ENCODE measurements at places on chromosomes 7 and 10.

- DNase-seq: no peak
Measured at GRCh38 chr7:36395171-36395894, 5.7 kb downstream of the ANLN start.

DNA sequence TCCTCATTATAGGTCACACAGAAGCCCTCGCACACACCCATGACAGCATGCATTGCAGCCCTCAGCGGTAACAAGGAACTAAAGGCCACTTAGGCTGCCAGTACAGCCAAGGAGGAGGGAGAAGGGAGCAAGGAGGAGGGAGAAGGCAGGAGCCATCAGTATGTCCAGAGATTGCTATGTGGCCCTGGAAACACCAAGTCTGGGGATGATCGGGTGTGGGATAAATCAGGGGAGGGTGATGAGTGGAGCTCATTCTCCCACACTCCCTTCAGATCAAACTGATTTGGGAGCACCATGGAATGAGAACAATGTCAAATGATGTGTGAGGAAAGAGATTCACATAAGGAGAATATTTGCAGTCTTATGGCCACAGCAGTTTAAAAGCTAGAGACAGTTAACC is 350.9 kb downstream of the TNS3 start:
- no peak for DNase-seq

DNA sequence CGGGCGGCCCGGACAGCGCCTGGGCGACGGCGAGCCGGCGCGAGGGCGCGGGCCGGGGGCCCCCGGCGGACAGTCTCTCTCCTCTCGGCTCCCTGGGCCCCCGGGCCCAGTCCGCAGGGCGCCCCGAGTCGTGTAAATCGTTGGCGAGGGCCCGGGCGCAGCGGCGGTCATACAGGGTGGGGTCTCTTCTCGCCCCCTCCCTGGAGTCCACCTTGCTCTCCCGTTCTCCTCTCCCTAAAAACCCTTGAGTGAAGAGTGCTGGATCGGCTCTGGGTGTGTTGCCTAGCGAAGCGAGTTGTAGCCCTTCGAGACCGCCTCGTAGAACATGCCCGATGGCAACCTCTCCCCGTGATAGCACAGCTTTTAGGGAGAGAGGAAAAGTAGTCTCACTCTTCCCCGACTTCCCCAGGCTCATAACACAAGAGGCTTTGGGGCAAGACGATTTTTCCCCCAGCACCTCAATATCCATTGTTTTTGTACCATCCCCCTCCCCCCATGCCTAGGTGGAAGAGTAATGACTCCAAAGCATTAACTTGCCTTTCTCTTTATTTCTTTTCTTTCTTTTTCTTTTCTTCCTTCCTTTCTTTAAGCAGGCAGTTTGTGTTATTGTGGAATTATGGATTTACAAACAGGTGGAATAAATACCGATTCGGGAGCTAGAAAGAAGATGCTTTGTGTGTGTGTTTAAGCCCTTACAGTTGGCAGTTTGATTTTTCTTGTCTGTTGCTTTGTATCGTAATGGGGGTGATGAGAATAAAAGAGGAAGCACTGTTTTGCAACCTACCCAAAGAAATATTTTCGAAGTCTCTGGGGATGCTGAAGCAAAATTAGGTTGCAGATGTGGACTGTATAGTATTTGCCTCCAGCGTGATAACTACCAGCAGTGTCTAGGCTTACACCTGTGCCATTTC is 822 bp downstream of the SHOC2 start:
- DNase-seq: peak; percentile 49

DNA sequence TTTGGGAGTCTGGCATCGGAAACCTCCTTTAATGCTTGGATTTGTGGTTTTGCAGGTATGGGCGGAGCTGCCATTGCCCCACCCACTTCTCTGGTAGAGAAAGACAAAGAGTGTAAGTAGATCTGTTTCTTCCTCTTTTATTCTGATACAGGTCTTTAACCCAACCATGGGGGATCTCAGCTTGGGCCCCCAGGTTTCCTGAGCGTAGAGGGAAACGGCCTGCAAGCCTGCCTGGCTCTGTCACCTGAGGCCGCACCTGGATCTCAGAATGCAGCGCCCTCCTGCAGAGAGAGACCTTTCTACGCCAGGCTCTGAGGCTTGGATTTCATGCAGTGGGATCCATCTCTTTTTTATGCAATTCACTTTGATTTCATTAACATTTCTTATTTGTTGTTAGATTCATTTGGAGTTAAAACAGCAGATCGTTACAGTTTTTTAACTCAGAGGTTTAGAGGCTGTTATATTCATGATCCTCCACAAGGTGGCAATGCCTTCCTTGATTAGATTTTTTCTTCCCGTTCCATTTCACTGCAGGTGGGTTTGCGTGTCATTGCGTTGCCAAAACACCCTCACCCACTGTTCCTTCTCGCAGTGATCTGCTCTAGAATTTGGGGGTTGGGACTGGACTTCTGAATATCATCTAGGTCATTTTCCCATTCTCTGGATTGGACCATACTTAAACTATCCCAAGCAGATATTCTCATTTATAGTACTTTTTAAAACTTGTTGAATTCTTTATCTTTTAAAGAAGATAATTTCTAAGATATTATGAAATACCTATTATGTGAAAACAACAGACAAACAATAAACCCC is 20.0 kb downstream of the RBM17 start:
- DNase-seq: peak; percentile 63

- DNase-seq: no peak
Measured at GRCh38 chr7:141286522-141286921, 212.7 kb downstream of the TMEM178B start.

- DNase-seq: peak; percentile 13
Measured at GRCh38 chr7:88759230-88760135, at the start of gene ZNF804B. TSS of gene ZNF804B (plus strand) at chr7:88759700. CDS start at chr7:88759977, 277 bp downstream.

DNA sequence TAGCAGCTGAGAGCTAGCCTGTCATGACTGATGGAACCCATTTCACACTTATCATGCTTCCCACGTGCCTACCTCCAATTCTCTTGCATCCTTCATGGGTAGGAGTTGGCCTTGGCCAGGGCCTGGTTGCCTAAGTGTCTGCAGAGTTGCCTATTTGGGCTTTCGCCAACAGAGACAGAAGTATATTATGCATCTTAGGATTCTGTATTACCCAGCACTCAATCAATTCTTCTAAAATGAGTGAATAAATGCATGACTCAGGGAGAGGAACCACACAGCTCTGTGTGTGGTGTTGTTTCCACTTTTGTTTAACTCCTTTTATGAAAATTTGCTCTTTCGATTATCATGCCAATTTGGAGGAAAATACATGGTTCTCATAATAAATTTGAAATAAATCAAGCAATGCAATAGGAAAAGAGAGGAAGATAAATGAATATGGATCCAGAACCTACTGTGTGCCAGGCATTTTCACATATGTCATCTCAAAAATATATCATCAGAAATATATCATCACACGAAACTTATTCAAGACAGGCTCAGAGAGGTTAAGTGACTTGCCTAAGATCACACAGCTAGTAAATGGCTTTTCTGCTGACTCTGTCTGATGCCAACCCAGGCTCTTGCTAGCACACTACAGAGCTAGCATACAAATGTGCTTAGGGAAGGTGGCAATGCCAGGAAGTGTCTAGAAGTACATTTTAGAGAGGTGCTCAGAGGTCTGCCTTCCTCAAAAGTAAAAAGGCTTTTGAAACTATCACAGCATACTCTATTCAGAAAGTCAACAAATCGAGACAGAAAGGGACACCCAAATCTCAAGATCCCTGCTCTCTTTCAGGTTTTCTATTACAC is 9.5 kb upstream of the HABP2 start:
- no peak for DNase-seq

GRCh38 chr7:8418629-8419245 is 14.7 kb upstream of the NXPH1 start:
- peak; percentile 57 for DNase-seq

- no peak for DNase-seq
Measured at GRCh38 chr7:55474944-55475854, 97.1 kb downstream of the VOPP1 start.

- DNase-seq: no peak
Measured at GRCh38 chr10:61897671-61898434, 3.6 kb upstream of the ARID5B start.

- DNase-seq: no peak
Measured at GRCh38 chr10:23399701-23400144, 39.2 kb upstream of the OTUD1 start.

DNA sequence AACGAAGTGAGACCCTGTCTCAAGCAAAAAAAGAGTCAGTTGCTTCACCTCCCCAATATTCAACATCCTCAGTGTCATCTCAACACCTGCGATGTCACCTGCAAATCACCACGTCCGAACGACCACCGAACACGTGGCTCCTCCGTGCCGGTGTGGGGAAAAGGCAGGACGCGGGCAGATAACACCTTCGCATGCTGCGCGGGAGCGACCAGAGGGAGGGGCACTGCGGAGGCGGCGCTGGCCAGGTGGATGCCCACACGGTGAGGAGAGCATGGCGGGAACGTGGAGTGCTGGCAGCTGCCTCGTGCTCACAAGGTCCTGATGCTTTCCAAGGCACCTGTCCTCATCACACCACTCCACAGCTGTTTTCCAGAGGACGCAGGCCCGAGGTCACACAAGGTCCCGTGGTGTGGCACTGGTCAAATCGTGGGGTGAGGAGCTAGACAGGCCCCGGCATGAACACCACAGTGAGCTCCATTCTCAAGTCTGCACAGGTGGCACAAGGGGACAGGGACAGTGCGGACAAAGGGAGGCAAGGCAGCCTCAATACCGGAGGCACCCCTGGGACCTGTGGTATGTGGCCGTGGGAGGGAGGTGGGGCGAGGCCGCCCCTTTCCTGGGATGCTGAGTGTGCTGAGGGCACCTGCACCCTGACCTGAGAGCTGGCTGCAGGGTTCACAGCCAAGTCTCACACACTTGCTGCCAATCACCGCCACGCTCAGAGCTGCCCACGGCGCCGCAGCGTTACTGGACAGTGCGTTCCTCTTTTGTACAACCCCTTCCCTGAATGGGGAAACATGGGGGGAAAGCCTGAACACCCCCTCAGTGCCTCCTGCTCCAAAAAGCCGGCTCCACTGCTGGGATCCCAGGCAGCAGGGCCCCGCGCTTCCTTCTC is 13.0 kb downstream of the TUBGCP2 start:
- no peak for DNase-seq

GRCh38 chr7:42471573-42472174 is 234.7 kb upstream of the GLI3 start:
- no peak for DNase-seq

- no peak for DNase-seq
Measured at GRCh38 chr7:157645539-157645938, 308.7 kb downstream of the DNAJB6 start.

DNA sequence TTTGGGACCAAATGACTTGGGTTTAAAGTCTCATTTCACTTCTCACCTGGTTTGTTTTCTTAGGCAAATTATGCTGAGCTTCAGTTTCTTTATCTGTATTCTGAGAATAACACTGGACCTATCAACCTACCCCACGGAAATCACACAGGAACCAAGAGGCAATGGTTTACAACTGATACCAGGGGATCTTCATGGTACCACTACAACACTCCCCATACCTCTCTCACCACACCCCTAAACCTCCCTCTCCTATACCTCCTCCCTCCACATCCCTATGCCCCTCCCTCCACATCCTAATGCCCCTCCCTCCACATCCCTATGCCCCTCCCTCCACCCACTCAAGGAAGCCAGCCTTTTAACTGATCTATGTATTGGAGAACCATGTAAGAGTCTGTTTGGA is 9.9 kb downstream of the FAM204A start:
- DNase-seq: peak; percentile 5

DNA sequence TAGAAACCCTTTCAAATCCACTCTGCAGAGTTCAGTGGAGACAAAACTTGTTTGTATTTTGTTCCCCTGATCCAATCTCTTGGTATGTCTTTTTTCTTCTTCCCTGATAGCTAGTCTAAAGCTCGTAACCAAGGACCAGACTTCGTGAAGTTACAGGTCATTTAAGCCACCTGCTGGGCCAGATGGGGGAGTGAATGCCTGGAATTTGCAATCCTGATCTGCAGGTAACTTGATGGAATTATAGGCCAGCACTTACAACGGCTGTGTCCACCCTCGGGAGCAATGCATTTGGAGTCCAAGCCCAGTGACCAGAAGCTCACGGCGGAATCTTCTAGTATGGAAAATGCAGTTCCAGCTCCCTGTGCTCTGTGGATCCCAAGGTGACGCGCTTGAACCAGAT is 566.9 kb downstream of the TCERG1L start:
- DNase-seq: no peak

- peak; percentile 76 for DNase-seq
Measured at GRCh38 chr10:96271016-96271815, at the start of gene BLNK. TSS of gene BLNK (minus strand) at chr10:96271569. CDS start at chr10:96271398, 171 bp downstream.

DNA sequence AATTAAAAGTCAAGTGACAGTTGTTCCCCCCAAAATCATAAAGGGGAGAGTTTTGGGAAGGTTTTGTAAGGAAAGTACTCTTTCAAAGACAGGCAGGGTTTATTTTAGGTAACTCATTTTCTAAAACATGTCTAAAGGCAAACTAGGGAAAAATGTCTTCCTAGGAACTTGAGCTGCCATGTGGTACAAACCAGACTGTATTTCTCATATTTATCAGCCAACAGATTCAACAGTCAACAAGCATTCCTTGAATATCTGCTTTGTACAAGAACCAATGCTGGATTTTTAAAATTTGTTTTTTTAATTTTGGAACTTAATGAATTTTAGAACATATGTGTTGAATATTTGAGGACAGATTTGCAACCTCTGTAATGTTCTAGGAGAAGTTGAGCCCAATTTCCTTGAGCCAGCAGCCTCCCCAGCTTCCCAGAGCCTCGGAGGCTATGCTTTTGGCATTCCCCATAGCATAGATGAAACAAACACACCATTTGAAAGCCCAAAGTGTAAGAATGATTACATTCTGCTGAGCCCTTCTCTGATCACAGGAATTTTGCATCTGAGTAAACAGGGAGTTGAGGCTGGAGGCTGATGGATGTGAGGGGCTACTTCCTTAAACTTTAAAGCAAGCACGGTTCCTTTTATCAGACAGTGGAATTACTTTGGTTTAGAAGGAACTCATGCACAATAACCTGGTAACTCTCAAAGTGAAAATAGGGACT is 345.1 kb downstream of the RNLS start:
- DNase-seq: no peak

DNA sequence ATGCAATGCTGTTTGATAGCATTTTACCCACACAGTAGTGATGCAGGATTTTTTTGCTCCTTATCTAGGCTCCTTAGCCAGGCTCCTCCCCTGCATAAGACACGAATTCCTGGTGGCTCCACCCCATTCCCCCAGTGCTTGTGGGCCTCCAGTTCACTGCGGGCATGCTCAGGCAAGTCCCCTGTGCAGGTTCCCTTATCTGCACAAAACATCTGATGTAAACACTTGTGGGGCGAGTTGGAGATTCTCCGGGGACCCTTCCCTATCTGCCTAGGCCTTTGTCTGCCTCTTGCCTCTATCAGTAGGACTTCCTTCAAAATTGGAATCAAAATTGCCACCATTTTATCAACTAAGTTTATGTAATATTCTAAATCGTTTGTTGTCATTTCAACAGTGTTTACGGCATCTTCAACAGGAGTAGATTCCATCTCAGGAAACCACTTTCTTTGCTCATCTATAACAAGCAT is 5.4 kb upstream of the STK17A start:
- no peak for DNase-seq

GRCh38 chr10:78520737-78521430 is 487.2 kb downstream of the RPS24 start:
- no peak for DNase-seq

GRCh38 chr7:128879939-128880746 is 17.5 kb downstream of the ATP6V1F start:
- DNase-seq: peak; percentile 72
